ENCODE measurements at places on chromosomes 6 and 20. TPM values are rescaled to one million over a fixed set of nuclear protein-coding genes. Genes with fewer than 3 reads are reported as not detected.

Gene TBPL1
- 27.4 TPM for total RNA-seq

Gene NOX3
- not detected for total RNA-seq

Gene SLC22A3
- total RNA-seq = 35.7 TPM

Gene GPSM3
- total RNA-seq = 0.57 TPM

Gene RNF182
- total RNA-seq = 3.2 TPM

Gene FOXF2
- 17.7 TPM for total RNA-seq

Gene KIF6
- total RNA-seq = 0.48 TPM

Gene CLIC5
- total RNA-seq = not detected

Gene LHFPL5
- total RNA-seq = not detected

Gene TREML1
- not detected for total RNA-seq

Gene PRICKLE4
- total RNA-seq = 0.44 TPM

Gene SPTLC3
- total RNA-seq = 0.03 TPM

Gene LRRC1
- total RNA-seq = 5.8 TPM

Gene LAMA4
- total RNA-seq = 0.88 TPM

Gene NRSN1
- total RNA-seq = not detected

Gene ME1
- 40.1 TPM for total RNA-seq

Gene HLA-G
- not detected for total RNA-seq

Gene SRXN1
- 327 TPM for total RNA-seq

Gene TTK
- total RNA-seq = 18.4 TPM

Gene LGSN
- 3.5 TPM for total RNA-seq

Gene LY6G6C
- total RNA-seq = not detected

Gene OR2J1
- total RNA-seq = not detected

Measured in A549 treated with CpdA at 1 μM for 4 hours (cell line).